ENCODE measurements at places on chromosomes 13 and 19.

GRCh38 chr19:50629801-50630200 is 9.9 kb downstream of the SYT3 start:
- DNase-seq = no peak

DNA sequence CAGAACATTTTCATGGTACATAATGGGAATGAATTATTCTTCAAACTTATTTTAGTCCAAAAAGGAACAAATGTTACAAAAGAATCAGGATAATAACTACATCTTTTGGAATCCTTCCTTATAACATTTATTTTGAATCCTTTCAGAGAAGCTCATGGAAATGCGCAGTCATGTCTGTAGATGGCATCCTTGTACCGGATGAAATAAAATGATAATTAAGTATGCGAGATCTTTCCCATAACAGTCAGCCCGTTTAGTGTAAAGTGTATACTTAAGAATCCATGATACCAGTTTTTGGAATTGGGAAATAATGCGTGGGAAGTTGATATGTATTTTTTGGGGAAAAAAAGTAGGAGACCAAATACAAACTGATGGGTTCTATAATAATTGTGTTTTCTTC is 418.8 kb downstream of the GPC5 start:
- DNase-seq = no peak

DNA sequence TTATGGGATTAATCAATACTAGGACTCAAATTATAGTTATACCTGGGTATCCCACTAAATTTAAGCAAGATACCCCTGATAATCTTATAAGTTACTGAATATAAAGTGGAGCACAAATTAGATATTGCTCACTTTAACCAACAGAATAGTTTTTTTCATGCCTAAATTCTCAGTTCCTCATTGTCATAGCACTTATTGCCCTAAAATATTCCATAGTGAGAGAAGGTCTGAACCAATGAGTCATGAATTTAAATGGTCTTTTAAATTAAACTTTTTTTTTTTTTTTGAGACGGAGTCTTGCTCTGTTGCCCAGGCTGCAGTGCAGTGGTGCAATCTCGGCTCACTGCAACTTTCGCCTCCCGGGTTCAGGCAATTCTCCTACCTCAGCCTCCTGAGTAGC is 42.4 kb downstream of the ZNF136 start:
- DNase-seq = no peak

DNA sequence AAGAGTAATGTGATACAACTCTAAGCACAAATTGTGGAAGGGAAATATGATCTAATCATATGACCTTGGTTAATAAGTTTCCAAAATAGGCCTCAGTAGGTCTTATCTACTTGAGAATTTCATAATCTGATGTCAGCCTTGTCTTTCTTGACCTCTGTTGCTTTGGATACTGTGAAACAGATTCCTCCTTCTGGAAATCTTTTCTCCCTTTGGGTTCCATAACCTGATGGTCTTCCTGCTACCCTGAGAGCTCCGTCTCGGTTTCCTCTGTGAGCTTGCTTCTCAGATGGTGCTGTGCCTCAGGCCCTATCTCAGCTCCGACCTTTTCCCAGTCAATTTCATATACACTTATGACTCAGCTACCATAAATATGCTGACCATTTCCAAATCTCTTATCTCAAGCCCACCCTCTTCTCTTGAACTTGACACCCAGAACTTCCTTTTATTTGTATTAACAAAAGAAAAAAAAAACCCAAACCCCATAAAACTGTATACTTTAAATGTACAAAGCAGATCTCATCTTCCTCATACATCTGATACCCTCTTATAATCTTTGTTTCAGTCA is 6.4 kb upstream of the SLC46A3 start:
- no peak for DNase-seq

- DNase-seq = no peak
These were observed 11.3 kb upstream of the PNMA8A start for GRCh38 chr19:46482631-46483030.

GRCh38 chr13:79782541-79783205 is 301.7 kb downstream of the NDFIP2 start:
- no peak for DNase-seq

DNA sequence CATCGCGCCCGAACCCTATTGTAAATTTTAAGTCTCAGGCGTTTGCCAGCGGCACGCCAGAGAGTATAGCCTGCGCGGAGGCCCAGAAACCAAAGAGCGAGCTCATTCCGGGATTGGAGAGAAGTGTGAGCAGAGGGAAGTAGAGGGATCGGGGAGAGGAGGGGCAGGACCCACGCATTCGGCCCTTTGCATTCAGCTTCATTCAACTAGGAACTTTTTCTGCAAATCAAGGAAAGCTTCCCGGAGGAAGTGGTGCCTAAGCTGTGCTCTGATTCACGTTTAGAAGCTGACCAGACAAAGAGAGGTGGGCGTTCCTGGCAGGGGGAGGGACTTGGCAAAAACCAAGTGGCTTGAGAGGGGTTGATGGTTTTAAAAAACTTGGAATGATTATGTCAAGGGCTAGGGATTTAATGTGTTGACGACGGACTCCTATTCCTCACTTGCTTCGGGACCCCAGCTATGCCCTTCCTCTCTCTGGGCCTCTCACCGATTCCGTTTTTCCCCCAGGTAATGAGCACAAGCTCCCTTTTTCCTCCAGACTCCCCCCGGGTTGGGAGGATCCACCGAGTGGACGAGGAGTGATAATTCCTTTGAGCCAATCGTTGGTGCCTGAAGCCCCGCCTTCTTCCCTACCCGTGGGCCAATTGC is 811 bp upstream of the PRMT1 start:
- DNase-seq = no peak

DNA sequence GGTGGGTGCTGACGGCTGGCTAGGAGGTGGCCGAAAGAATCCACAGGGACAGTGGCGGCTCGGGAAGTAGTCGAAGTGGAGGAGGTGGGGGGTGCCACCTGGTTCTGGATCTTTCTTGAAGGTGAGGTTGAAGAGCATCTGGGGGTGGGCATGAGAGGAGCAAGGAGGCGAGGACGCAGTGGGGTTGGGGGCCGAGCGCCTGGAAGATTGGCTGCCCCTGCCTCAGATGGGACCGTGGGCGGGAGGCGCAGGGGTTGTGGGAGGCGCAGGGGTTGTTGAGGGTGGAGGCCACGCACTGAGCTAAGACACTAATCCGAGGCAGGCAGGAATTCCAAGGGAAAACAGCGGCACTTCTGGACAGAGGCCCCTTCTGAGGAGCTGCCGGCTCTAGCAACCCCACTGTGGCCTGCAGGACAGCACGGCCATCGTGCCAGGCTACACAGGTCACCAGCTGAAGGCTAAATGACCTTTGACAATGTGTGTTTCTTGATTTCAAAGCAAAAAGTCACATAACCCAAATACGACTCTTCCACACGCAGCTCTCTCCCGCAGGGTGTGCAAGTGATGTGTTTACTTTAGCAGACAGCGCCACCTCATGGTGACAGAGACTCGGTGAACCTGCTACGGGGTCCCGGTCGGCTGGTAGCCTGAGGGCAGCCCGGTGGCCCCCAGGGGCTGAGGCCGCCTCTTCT is 44.1 kb upstream of the RANBP3 start:
- DNase-seq = peak; percentile 76

- no peak for DNase-seq
These were observed 52.8 kb downstream of the SOX21 start for GRCh38 chr13:94659598-94659946.

DNA sequence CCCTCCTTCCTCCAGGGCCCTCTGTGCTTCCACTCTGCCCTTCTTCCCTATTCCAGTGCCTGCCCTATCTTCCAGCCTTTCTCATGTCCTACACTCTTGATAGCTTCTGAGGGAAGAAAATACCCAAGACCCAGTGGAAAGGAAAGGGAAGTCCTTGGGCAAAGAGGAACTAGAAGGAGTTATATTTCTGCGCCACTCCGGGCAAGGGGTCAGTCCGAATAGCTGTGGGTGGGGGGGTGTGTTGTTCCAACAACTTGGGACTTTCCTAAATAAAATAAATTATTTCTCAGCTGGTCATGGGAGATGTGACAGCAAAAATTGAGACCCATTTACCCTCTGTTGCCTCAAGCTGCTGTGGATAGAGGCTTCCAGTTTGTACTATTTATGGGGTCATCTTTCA is 23.2 kb downstream of the CABP5 start:
- DNase-seq = no peak

DNA sequence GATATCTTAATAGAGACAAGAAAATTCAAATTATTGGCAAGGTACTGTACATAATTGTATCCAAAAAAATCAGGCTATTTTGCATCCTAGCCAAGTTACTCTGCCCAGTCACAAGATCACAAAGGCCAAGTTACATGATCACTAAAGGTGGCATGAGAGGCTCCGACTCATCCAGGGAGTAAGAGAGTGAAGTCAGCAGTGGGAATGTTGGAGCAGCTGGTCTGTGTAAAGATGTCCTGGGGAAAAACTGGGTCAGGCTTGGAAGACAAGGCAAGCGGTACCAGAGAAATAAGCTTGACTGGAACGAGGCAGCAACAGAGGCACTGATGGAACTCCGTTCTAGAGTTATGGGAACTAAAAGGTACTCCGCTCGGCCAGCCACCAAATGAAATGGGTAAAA is 50.2 kb upstream of the PSG2 start:
- no peak for DNase-seq

DNA sequence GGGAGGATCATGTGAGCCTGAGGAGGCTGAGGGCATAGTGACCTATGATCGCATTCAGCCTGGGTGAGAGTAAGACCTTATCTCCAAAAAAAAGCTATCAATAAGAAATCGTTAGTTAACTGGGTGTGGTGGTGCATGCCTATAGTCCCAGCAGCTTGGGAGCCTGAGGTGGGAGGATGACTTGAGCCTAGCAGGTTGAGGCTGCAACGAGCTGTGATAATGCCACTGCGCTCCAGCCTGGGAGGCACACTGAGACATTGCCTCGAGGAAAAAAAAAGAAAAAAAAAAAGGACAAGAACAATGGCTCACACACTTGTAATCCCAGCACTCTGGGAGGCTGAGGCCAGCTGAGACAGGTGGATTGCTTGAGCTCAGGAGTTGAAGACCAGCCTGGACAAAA is 16.2 kb downstream of the PSPC1 start:
- no peak for DNase-seq

- DNase-seq = no peak
These were observed 66.2 kb downstream of the ZMYM2 start for GRCh38 chr13:20024702-20025101.

GRCh38 chr19:8461891-8462290 is 17.1 kb downstream of the HNRNPM start:
- no peak for DNase-seq

DNA sequence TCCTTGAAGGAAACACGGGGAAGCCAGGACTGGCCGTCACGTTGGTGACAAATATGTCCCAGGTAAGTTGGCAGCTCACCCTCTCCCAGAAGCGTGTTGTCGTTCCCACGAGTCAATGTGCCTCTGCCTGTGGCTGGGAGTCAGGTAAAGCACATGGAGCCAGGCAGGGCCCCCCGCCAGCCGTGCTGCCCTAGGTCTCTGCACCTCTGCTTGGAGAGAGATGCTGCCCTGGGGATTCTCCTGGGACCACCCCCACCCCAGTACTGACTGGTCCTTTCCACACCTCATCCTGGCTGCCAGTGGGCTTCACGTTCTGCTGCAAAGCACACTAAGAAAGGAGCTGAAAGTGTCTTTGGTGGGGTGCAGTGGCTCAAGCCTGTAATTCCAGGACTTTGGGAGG is 9.9 kb downstream of the ZNF114 start:
- no peak for DNase-seq

GRCh38 chr19:29188289-29189032 is 24.5 kb downstream of the UQCRFS1 start:
- DNase-seq = no peak

GRCh38 chr13:101757446-101758039 is 305.1 kb downstream of the ITGBL1 start:
- DNase-seq = no peak

DNA sequence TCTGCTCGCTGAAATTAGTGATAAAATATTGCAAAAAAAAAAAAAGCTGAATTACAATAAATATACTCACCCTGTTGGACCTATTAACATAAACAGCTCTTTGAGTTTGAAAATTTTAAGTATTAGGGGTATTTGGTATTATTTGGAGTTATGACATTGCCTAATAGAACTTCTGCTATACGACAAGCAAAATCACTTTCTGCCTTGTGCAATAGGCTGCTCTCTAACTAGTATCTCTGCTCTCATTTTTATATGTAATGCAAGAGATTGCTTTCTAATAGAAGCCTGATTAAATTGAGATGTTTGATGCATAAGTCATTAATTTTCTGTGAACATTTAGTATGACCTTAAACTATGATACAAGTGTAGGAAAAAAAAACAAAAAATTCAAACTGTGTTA is 5.3 kb downstream of the RGS9BP start:
- no peak for DNase-seq

GRCh38 chr19:51959791-51960190 is 26.8 kb downstream of the ZNF350 start:
- DNase-seq = no peak

All from activated T-cell treated with anti-CD3 and anti-CD28 coated beads for 1 hour (primary cell).